ENCODE measurements at places on chromosomes 2 and 18. TPM values are rescaled to one million over a fixed set of nuclear protein-coding genes. Genes with fewer than 3 reads are reported as not detected.

SERPINB13 gene
- total RNA-seq: not detected

STARD6 gene
- total RNA-seq: not detected

CFC1 gene
- total RNA-seq: not detected

TMEM185B gene
- total RNA-seq: 47.0 TPM

PFN4 gene
- total RNA-seq: 1.2 TPM
